ENCODE measurements at places on chromosomes 4 and X.

DNA sequence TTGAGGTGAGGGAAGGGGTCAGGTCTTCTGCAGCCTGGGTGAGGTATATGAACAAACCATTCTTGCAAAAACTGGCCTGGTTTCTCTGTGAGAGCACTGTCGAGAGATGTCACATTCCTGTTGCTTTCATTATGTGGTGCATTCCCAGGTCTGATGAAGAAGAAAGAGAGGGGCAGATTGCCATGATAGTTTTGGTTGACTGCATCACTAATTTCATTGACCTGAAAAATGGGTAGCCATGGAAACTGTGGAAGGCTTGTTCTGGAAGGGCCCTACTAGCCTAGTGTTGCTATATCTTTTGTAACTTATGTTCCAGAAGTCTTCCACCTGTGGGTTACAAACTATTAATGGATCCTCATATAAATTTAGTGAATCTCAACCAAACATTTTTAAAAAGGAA lies 32.9 kb upstream of the CYBB start:
- H3K36me3 ChIP-seq, result no peaks in the 10 kb centered on the region
- peak overlapping the region; percentile 82 for H3K27ac ChIP-seq
- no peak overlapping the region for H3K4me3 ChIP-seq

GRCh38 chr4:88335092-88335665 lies 43.5 kb upstream of the HERC6 start:
- no peak overlapping the region for H3K27ac ChIP-seq
- peaks cover 20% of the 10 kb centered on the region for H3K4me1 ChIP-seq
- no peak for DNase-seq
- no peak overlapping the region for H3K4me3 ChIP-seq
- H3K27me3 ChIP-seq, result no peaks in the 10 kb centered on the region

- H3K4me1 ChIP-seq, result no peaks in the 10 kb centered on the region
- H3K4me3 ChIP-seq, result no peak overlapping the region
- H3K36me3 ChIP-seq, result no peaks in the 10 kb centered on the region
- no peaks in the 10 kb centered on the region for H3K27me3 ChIP-seq
Observed at GRCh38 chr4:172708184-172708583, 460.4 kb upstream of the GALNT7 start.

- no peak overlapping the region for H3K4me3 ChIP-seq
- no peaks in the 10 kb centered on the region for H3K36me3 ChIP-seq
- no peak overlapping the region for H3K27ac ChIP-seq
- peaks cover 9% of the 10 kb centered on the region for H3K27me3 ChIP-seq
Observed at GRCh38 chr4:177380730-177381287, 61.4 kb downstream of the AGA start.

All from memory B cell (primary cell).